GF-D8 (cell line): ENCODE measurements at places on chromosomes 5 and 9.

GRCh38 chr5:19920761-19921160 lies 67.2 kb downstream of the CDH18 start:
- no peak for DNase-seq

DNA sequence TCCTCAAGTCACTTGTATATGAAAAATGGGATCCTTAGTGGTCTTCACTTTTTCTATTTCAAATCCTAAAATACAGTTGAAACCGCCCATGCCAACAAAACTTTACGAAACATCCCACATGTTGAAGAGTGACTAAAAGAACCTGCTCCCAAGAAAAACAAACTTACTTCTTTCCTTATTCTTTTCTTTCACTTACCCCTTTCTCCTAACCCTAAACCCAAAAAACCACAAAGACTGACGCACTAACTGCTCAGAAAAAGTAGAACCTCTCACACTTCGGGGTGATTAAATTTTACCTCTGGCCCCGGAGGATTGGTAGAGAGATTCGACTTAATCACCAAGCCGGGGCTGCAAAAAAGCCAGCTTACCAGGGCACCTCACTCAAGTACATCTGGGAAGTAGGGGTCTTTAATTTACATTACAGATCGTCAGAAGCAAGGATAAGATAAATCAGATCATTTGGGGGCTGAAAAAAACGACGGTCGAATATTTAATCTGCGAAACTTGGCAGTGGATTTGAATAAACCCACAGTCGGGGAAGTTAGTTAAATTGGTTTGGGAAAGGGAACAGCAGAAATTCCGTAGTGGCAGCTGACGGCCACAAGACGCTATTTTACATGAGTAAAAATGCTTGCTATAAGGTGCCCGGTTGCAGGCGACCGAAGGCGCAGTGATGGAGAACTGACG lies 1.3 kb downstream of the CDO1 start:
- no peak for DNase-seq

DNA sequence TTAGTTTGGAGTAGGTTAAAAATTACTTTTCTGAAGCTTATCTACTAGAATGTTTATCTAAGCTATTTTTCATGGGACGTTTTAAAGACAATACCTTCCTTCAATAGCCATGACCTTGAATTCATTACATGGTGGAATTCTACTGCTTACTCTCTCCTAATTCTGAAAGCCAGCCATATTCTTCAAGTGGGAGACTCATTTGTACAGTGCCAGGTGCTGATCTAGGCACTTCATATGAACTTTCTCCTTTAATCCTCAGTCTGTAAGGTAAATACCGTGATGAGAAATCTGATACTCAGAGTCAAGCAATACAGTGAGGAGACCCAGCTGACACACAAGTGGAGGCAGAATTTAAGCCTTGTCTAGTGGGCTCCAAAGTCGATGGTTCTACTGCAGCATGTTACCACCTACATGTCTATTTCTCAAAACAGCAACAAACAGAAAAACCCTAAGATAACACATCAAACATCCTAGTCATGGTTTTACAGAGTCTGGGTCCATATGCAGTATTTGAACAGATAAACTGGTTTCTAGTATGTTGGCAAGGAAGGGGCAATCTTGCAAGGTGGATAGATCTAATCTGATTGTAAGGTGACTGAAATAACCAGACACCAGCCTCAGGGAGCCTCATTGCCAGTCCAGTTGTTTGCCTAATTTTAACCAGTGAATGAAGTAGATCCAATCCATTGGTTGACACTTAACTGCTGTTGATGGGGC lies 243.7 kb downstream of the PIK3R1 start:
- no peak for DNase-seq

DNA sequence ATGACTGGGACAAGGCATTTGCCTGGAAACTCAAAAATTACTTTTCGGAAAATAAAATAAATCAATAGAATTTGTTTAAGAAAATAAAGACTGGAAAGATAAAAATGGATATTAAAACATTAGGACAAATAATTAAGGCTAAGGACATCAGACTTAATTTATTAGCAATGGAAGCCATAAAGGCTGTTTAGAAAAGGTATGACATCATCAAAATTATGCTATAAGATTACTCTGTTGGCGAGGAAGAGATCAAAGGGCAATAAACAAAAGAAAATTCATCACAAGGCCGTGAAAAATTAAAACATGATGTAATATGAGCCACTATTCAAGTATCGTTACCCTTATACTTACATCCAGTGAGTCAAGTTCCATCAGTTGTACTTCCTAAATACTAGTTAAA lies 2.7 kb upstream of the CDH12 start:
- no peak for DNase-seq

DNA sequence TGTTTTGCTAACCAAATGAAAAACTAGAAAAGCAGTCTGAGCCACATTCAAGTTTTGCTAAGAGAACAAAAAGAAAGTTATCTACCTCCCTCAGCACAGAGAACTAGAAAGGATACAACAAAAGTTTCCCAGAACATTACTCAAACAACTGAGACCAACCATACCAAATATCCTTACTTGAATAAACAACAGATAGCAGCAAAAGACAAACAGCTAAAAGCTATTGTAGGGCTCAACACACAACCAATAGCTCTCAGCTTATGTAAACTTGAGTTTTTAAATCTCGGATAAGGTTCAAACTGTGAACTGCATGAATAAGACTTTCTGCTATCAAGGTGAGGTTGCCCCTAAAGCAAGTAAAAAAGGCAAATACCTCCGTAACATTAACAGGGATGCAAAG lies 3.5 kb downstream of the EPB41L4A start:
- no peak for DNase-seq

GRCh38 chr5:112013660-112014059 lies 256.7 kb upstream of the NREP start:
- DNase-seq: no peak

DNA sequence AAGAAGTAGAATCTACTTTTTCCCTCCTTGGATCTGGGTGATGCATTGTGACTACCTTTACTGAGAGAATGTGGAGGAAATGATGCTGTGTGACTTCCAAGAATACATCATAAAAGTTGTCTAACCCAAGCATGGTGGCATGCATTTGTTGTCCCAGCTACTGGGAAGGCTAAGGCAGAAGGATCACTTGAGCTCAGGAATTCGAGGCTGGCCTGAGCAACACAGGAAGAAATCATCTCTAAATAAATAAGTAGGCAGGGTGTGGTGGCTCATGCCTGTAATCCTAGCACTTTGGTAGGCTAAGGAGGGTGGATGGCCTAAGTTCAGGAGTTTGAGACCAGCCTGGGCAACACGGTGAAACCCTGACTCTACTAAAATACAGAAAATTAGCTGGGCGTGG lies 143.2 kb upstream of the VLDLR start:
- no peak for DNase-seq

DNA sequence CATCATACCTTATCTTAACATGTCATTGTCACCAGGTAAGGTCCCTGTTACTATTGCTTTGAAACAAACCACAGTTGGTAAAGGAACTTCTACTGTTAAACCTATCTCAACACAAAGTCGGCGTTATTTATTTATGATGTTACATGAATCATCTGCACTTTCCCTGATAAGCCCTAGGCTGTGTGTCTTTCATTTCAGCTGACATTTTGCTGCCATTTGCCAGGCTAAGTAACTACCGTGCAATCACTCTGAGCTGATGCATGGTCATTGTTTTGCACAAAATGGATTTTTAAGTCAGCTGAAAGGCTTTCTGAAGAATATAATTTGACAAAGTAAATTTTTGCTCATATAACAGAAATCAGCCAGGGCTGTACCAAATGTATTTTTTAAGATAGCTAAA lies 546.5 kb downstream of the ZNF608 start:
- no peak for DNase-seq

- no peak for DNase-seq
These were observed 45.7 kb downstream of the SLC46A2 start for GRCh38 chr9:112844771-112845542.

GRCh38 chr9:4167728-4168127 lies 132.1 kb downstream of the GLIS3 start:
- DNase-seq: no peak

DNA sequence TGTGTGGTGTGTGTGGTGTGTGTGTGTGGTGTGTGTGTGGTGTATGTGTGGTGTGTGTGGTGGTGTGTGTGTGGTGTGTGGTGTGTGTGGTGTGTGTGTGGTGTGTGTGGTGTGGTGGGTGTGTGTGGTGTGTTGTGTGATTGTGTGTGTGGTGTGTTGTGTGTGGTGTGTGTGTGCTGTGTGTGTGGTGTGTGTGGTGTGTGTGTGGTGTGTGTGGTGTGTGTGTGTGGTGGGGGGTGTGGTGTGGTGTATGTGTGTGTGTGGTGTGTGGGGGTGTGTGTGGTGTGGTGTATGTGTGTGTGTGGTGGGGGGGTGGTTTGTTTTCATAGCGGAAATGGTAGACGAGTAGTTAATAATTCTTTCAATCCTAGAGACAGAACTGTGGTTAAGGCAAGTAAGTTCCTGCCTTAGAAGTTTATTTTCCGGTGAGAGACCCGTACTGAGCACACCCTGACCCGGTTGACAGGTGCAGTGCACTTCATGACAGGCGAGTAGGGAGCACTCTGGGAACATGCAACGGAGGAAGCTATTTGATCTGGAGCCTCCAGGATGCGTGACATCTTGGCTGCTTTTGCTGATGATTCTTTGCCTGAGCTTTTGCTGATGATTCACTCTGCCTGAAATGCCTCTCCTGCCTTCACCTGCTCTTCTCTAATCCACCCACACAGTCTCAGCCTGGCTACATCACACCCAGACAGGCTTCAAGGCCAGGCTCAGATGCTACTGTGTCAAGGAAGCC lies 21.7 kb upstream of the FAT2 start:
- DNase-seq: no peak

DNA sequence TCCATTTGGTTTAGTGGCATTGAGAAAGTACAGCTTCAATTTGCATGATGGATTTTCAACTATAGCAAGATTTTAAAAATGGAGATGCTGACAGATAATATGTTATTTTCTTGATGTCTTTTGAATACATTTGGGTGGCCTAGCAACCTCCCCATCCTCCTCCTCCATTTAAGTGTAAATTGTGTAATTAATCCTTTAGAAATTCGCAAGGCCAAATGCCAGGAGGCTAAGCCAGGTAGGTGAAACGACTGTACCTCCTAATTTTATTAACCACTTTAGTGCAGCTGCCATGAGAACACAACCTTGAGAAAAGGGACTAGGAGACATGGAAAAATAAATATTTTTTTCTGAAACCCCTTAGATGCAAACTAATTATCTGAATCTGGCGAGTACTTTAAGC lies 248.8 kb downstream of the MRPS30 start:
- DNase-seq: no peak

GRCh38 chr5:108093186-108093585 lies 288.7 kb downstream of the FBXL17 start:
- no peak for DNase-seq

GRCh38 chr5:173858670-173859407 lies 29.3 kb upstream of the CPEB4 start:
- no peak for DNase-seq

- DNase-seq: no peak
These were observed 348.3 kb downstream of the ISL1 start for GRCh38 chr5:51731421-51732029.

DNA sequence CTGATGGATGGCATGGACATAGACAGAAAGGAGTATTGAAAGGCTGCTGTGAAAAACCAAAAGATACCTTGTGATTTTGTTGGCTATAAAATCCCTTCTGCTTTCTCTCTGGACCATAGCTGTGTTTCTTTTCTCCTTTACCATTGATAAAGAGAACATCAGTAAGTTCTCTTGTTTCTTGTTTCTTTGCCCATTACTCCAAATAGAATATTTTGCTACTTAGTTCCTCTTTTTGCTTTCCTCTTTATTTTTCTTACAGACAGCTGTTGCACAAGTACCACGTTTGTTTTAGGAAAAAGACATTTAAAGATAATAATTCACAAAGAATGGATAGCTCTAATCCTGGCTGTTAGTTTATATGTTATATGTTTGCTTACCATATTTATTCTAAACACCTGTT lies 1129.2 kb downstream of the DTWD2 start:
- no peak for DNase-seq

- DNase-seq: no peak
These were observed 253.7 kb downstream of the EPB41L4A start for GRCh38 chr5:112165399-112165798.

DNA sequence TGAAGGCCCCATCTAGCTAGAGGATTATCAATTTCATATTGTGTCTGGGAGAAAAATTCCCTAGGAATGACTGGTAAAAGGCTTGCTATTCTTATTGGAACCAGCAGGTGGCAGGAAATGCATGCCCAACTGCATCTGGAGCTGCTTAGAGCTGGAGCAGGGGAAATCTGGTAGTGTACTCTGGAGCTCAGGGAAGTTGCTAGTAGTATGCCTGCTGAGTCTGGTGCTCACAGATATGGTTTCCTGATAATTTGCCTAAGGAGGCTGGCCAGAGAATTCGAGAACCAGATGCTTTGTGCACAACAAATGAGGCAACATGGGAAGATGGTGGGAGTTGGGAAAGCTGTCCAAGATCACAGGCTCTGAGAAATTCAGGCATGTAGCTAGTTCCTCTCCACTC lies 53.7 kb downstream of the G3BP1 start:
- no peak for DNase-seq
